T-helper 1 cell (primary cell): ENCODE measurements at places on chromosomes 3 and 15.

GRCh38 chr15:89985111-89985510, 16.0 kb upstream of the ZNF710 start:
- DNase-seq, result no peak

DNA sequence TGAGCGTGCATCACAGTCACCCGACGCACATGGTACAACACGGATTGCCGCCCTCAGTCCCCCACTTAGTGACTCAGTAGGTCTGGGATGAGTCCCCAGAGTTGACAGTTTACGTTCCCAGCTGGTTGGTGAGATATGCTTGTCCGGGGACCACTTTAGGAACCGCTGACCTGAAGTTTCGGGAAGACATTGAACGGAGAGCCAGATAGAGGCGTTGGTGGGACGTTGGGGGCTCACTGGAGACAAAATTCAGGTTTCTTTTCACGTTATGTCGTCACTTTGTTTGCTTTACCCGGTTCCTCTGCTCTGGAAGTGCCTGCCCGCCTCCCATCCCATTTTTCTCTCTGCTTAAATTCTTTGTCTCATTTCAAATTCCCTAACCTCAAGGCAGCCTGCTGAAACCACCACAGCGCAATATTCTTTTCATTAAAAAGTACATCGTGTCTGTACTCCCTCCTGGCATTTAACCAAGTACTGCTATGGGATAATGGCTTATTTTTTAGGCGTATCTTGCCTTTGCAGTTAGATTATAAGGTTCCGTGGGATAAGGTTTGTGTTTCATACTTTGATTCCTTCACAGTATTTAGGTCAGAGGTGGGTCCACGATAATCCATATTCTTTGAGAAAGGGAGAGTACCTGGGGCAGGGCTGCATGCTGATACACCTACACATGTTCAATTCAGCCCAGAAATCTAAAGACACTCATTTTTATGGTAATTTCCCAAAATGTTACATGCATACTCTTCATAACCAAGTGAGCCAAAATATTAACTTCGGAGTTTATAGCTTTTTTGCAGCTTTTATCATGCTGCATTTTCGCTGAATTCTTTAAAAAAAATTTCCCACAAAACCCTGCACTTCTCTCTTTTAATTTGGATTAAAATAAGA, 921 bp downstream of the LMLN start:
- DNase-seq, result no peak

- no peak for DNase-seq
Observed at GRCh38 chr3:4820296-4821121, 158.7 kb upstream of the BHLHE40 start.

DNA sequence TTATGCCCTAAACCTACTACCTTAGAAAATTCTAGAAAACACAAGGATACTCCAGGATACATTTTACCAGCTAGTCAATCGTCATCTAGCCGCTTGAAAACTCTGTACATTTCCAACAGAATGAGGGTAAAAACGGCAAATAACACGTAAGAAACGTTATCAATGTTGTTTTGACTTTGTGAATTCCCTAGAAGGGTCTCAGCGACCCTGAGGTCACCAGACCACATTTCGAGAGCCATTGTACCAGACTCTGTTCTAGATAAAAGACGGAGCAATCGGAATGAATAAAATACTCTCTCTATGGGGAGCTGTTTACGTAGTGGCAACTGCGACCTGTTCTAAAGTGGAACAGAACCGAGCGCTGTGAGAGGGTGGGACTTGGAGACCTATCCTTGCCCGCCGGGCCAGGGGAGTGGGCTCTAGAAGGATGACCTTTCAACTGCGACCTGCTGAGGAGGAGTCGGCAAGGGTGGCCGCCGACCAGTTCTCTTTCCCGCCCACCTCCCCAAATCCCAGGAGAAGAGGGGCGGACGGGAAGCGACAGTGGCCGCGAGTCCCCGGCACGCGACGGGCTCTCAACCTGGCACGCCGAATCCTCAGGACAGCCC, 778 bp upstream of the AP4E1 start:
- peak; percentile 33 for DNase-seq

DNA sequence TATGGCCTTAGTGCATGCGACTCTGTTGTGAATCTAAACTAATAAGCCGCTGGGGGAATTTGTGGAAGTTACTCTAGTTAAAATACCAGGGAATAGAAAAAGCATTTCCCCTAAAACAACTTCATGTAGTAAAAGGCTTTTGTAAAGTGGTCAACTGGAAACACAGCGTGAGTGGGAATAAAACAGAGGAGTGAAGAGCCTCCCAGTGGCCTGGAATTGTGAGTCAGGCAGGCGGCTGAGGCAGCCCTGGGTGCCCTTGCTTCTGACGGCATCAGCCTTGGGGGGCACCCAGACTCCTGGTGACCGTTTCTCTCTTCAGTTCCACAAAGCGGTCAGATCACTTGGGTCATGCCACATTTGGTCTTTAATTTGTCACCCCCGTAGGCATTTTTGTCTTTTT, 108.4 kb downstream of the GHSR start:
- no peak for DNase-seq
